Germinal center (tissue), 1 donor: ENCODE measurements at places on chromosomes 4 and X.

- no peak for DNase-seq
Observed at GRCh38 chr4:88021824-88022223, 14.4 kb downstream of the PKD2 start.

DNA sequence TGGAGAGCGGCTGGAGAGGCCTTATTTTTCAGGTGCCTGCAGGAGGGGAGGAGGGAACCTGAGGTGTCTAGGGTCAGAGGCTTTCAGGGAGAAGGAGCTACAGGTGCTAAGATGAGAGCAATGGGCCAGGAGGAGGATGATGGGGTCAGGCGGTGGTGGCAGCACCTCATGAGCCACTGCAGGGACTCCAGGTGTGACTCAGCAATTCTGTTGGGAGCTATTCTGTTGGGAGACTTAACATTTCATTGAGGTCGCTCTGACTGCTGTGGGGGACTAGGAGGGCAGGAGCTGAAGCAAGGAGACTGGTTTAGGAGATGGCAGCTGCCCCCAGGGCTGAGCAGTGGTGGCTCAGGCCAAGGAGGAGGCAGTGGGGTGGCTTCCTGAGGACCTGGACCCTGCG is 65.0 kb downstream of the CLDN34 start:
- DNase-seq = no peak

- DNase-seq = peak; percentile 34
Observed at GRCh38 chrX:151359931-151360871, 36.8 kb upstream of the VMA21 start.

GRCh38 chr4:186104114-186104889 is at the start of gene FAM149A:
TSS of gene FAM149A (plus strand) at chr4:186104704.
- peak; percentile 78 for DNase-seq
